Endothelial cell (in vitro differentiated cells): ENCODE measurements at places on chromosomes 2 and 18.

- no peak for DNase-seq
These were observed 76.9 kb upstream of the PMAIP1 start for GRCh38 chr18:59822612-59823550.

GRCh38 chr2:69694894-69695849, 46.8 kb upstream of the ANXA4 start:
- no peak for DNase-seq

DNA sequence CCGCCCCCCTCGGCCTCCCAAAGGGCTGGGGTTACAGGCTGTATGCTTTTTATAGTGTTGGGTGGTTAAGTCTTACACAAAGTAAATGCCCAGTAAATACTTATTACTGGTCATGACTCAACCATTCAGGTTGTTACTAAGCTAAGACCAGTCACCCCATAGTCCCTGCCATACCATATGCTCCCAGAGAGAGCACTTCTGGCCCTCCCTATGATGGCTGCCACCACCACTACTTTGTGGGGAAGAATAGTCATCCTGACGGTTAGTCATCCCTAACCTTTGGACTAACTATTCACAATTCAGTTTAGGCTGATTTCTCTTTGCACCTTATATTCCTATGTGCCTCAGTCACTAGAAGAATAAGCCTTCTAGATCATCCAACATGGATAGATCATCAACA, 42.0 kb upstream of the MSH2 start:
- DNase-seq, result no peak

DNA sequence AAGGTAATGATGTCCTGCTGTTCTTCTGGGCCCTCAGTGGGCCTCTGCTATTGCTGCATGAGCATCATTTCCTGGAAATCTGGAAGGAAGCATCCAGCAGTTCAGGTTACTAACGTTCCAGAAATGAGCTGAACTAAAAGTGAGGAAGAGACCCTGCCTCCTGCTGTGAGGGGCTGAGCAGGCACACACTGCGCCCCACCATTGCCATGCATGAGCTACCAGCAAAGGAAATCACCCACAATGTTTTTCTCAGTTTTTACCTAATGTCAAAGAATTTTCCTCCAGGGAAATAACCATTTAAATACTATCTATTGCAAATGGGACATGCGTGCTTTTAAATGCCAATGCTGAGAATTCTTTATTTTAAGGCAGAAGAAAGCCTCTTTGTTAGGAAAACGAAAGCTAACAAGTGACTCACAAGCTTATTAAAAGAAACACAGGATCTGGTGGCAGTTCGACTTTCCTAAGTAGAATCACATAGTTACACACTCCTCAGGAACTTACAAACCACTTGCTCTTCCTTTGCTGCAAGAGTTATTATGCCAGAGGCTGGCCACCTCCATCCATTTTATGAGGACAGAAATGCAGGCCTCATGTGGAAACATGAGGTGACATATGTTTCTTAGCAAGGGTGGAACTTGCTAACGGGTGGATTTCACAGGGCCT, 152.6 kb upstream of the TTC39C start:
- DNase-seq, result no peak

DNA sequence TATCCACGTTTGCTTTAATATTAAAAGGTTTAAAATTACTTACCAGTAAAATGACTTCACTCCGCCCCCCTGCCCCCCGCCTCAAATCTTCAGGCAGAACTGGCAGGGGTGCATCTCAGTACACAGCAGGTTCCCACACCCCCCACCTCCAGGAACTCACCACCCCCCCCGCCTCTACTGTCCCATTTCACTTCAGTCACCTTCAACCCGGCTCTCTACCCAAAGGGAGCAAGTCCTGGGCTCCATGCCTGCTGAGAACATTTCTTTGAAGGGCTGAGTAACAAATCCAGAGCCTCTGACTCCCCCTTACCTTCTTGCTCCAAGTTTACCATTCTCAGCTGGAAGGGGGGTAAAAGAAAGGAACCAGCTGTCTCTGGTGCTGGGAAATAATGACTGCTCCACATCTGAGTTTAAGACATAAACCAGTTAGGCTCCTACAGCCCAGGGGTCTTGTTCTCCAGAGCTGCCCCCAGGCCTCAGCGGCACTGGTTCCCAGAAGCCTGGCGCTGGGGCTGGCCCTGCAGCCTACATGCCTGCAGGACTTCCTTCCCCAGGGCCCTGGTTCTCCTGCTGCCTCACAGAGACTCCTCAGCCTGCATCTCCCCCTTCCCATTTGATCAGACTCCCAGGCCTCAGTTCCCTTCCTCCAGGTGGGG, 42.8 kb downstream of the DNMT3A start:
- no peak for DNase-seq

DNA sequence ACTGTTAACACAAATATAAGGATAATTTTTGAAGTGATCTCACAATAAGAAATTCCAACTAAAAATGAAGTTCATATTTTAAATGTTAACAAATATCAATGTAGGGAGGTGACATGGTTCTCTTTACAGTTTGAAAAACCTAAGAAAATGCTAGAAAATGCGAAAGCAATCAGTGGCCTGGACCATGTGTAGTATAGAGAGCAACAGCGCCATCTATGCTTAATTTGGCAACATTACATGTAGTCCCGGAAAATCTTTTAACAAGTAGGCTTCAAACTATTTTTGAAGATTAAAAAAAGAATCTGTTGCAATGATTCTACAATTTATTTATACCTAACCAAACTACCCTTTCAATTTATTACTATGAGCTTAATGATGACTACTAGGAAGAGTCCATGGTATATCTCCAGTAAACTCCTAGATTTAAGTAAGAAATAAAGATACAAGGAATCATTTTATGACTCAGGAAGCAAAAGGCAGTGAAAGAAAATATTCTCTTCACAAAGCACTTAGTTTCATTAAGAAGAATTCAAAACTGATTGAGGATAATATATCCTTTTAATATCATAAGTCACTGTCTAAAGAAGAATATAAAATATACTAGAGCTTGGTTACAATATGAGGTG, 33.3 kb downstream of the NDUFA10 start:
- peak; percentile 15 for DNase-seq

DNA sequence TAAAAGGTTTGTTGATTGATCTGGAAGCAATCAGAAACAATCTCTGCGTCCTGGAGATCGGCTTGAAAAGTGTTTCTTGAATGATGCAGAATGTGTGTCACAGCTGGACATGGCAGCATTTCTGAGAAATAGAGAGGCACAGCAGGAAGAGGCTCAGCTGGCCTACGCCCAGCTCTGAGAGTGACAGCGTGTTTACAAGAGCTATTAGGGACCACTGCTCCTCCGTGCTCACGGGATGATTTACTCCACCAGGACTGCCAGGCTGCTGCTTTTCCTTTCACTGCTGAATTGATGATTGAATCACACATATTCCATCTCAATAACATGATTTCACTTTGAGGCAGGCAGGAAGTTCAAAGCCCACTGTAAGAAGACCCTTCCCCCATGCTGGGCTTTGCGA, 62.8 kb downstream of the GALNT14 start:
- DNase-seq, result no peak

DNA sequence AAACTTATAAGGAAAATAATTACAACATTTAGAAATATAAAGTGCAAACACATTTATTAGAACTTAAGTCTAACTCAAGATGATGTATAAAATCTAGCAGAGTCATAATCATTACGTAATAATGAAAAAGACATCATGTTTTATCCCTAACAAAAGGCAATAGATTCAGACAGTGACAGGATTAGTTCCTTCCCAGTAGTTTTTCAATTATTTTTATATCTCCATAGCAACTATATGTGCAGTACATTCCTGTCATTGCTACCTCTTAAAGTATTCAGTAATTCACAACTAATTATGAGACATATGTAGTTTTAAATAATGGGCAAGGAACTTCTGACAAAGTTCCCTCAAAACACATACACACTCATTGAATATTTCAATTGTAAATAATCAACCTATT, 687.9 kb downstream of the CCDC85A start:
- DNase-seq, result no peak

DNA sequence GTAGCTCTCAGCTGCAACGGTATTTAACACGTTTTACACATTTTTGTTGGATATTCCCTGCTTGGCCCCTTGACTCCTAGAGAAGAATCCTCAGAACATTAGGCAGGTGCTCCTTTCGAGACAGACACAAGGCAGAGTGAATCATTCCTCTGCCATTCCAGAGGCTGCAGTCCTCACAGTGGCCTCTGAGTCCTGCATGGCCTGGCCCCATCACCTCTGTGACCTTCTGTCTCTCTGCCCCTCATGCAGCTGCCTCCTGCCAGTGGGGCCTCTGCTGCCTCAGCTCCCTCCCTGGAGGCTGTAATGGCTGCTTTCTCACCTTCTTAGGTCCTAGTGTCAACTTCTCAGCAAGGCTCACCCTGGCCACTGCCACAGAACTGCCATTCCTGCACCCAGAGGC, 101.3 kb downstream of the PTPRM start:
- DNase-seq, result no peak

GRCh38 chr2:74418312-74418711, 3.1 kb downstream of the C2orf81 start:
- no peak for DNase-seq

GRCh38 chr2:169254774-169255173, 107.6 kb downstream of the LRP2 start:
- no peak for DNase-seq

GRCh38 chr2:237143118-237143517, 57.4 kb downstream of the COPS8 start:
- DNase-seq, result no peak

- DNase-seq, result peak; percentile 78
These were observed 37.3 kb upstream of the TMEM177 start for GRCh38 chr2:119641562-119642258.

DNA sequence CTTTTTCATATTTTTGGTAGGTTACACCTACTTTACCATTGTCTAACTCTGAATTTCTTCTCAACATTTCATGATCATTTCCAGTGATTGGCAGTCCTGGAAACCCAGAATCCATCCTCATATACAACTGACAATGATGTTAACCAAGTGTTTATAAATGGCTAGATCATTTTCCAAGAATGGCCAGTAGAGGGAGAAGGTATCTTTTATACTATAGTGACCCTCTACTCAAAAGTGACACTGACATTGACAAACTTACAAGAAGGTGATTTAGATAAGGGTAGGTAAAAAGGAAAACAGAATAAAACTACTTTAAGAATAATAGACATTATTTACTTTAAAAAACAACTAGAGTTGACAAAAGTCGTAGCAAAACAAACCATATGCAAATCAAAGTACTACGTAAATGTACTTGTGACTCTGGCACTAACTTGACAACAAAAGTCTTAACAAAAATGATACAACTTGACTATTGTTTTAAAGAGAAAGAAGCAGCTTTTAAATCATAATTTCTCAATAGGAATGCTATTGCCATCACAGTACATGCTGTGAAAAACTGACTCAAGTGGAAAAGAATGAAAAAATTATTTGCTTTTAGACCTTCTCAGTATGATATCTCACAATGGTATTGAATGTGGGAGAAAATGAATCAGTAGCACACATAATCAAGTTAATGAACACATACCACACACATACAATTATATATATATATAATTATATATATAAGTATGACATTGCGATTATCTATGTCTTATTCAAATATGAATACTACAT, 76.6 kb upstream of the GRB14 start:
- DNase-seq, result no peak

GRCh38 chr2:188607501-188607900, 315.8 kb downstream of the GULP1 start:
- DNase-seq, result no peak

DNA sequence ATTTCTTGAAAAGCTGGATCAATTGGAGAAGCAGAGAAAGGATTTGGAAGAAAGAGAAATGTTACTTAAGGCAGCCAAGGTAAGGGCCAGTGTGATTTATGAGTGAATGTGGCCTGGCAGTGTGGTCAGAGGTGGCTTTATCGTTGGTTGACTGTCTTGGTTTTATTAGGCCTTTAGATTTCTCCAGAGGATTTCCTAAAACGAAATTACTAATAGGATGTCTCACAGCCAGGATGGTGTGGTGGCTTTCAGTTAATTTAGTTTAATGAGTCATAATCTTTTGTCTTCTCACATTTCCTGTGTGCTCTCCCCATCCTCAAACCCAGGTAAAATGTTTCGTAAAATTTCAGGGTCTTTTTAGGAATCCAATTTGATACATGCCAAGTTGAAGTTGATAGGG, 100.8 kb downstream of the TAF4B start:
- DNase-seq, result no peak

DNA sequence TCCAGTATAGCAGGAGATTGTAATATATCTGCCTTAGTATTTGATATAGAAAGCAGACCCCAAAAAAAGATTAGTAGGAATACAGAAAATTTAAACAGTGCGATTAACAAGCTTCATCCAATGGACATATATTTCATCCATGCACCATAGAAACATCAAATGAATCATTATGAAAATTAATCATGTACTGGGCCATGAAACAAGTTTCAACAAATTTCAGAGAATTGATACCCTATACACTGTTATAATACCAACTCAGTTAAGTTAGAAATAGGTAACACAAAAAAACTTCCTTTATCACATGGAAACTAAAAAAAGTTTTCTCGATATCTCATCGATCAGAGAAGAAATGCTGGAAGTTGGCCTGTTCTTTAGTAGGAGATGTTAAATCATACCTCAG, 192.1 kb upstream of the STON1 start:
- no peak for DNase-seq

GRCh38 chr2:200408428-200409316, 101.2 kb downstream of the KCTD18 start:
- no peak for DNase-seq

GRCh38 chr18:3472681-3473544, 22.9 kb downstream of the TGIF1 start:
- DNase-seq, result no peak

GRCh38 chr2:4673025-4673489, 969.7 kb downstream of the DCDC2C start:
- no peak for DNase-seq

DNA sequence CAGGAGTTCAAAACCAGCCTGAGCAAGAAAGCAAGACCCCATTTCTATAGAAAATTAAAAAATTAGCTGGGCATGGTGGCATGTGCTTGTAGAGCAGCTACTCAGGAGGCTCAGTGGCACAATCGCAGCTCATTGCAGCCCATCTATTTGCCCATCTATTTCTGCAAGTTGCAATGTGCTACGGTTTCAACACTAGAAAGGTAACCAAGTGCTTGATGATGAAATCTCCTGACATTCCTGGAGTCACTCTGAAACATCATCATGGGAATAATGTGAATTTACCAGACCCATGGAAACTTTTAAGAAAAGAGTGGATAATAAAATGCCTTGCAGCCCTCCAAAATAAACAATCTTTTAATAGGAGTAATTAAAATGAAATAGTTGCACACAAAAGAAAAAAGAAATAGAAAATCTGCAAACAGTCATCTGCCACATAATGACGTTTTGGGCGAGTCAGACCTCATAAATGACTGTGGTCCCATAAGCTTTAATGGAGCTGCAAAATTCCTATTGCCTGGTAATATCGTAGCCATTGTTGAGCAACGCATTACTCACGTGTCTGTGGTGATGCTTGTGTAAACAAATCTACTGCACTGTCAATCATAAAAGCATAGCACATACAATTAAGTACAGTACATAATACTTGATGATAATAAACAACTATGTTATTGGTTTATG, 46.6 kb upstream of the AMMECR1L start:
- DNase-seq, result no peak

GRCh38 chr2:57622009-57622408, 424.6 kb upstream of the VRK2 start:
- no peak for DNase-seq

- no peak for DNase-seq
These were observed 49.9 kb downstream of the MYO1B start for GRCh38 chr2:191295088-191295487.

- DNase-seq, result no peak
These were observed 64.0 kb downstream of the NGEF start for GRCh38 chr2:232949016-232949415.

GRCh38 chr2:45707006-45707405, 55.5 kb downstream of the PRKCE start:
- DNase-seq, result no peak

GRCh38 chr2:109422758-109423500, 190.8 kb downstream of the SEPTIN10 start:
- DNase-seq, result no peak
